ENCODE measurements at places on chromosomes 4 and X.

DNA sequence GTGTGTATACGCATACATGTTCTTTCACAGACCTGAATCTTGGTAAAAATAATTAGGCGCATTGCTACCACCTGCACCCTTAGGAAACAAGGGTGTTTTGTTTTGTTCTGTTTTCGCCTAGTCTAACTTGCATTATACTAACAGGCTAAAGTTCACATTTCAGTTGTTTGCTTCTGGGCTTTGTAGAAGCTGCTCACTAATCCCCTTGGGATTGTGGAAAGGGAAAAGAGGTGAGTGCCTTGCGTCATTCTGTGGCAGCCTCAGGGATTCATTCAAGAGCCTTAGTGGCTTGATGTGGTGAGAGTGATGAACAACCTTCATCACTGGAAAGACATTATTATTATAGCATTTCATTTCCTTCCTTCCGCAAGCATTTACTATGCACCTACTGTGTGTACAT lies 331.1 kb downstream of the ADGRL3 start:
- DNase-seq, result no peak

DNA sequence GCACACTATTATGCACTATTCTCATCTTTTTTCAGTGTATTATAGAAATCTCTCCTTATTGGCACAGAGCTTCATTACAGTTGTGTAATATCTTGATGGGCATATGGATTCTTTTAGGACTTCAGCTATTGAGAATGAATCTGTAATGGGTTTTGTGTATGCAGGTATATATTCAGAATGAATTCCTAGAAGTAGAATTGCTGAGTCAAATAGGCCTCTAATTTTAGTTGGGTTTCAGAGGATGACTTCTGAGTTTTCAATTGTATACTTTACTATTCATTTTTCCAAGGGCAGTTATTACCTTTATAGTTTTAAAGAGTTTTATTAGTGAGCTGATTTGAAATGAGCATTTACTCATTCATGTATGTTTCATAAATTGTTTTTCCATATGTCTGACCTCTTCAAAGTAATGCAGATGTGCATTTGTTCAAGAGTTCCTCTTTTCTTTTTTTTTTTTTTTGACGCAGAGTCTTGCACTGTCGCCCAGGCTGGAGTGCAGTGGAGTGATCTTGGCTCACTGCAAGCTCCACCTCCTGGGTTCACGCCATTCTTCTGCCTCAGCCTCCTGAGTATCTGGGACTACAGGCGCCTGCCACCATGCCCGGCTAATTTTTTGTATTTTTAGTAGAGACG lies 19.5 kb downstream of the CASP6 start:
- DNase-seq, result no peak

GRCh38 chr4:22514481-22514880 lies 1.4 kb downstream of the ADGRA3 start:
- no peak for DNase-seq

DNA sequence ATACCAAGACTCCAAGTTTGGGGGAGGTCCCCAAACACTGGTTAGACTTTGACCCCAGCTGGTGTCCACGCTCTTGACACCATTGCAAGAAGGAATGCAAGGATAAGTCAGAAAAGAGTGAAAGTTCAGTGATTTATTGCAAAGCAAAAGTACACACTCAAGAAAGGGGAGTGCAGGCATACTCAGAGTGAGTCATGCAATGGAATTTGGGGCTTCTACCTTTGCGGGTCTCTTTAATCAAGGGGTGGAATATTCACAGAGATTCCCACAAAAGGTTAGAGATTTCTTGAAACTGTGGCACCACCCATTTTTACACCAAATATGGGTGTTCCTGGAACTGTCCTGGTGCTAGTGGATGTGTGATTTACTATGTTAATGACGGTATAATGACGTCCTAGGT lies 5.2 kb upstream of the SMIM10L2A start:
- no peak for DNase-seq

DNA sequence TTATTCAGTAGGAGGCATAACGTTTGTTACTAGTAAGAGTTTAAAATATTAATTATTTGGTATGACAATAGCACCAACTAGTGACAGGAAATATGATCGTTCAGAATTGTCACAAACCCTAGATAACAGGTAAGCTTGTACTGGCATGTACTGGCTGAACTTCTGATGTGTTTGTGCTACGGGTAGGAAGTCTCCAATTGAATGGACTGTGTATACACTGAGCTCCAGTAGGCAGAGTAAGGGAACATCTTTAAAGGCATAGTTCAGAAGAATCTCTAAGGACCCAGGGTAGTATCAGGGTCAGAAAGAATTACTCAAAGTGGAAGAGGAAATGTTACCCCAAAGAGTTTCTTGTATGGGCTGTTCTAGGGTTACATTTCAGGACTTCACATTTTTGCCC lies 230.4 kb downstream of the EDA2R start:
- DNase-seq, result no peak

DNA sequence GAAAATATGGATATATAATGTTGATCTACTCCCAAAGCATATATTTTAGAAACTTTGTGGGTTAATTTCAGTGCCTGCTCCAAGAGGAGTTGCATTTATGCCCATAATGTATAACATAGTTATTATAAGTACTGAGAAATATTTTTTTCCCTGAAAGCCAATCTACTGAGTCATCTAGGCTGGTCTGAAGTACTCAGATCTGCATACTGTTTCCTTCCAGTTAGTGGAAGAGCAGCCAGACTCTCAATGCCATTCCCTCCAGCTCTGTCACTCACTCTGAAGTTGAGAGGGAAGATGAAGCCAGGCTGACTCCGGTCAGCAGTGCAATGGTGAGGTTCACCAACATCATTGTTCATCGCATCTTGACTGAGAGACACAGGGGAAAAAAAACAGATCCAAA lies 505.1 kb downstream of the PPARGC1A start:
- DNase-seq, result no peak

GRCh38 chrX:24643116-24643515 lies 4.0 kb downstream of the PCYT1B start:
- no peak for DNase-seq

DNA sequence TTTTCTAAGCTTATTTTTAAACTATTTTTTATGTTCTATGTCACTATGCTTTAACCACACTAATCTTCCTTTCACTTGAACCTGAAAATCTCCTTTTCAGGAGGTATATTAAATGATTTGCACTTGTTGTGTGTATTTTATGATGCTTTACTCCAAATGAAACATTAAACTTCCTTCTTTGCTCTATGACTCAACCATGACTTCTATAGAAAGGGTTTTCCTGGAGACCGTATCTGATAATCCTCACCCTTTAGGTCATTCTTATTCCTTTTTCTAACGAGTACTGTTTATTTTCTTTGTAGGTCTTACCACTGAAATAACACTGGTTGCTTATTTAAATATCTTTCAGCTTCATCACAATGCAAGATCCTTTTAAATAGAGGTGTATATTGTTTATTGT lies 1163.2 kb downstream of the PCDH18 start:
- DNase-seq, result no peak

- DNase-seq, result no peak
Measured at GRCh38 chr4:48341776-48342605, 662 bp downstream of the SLAIN2 start.

DNA sequence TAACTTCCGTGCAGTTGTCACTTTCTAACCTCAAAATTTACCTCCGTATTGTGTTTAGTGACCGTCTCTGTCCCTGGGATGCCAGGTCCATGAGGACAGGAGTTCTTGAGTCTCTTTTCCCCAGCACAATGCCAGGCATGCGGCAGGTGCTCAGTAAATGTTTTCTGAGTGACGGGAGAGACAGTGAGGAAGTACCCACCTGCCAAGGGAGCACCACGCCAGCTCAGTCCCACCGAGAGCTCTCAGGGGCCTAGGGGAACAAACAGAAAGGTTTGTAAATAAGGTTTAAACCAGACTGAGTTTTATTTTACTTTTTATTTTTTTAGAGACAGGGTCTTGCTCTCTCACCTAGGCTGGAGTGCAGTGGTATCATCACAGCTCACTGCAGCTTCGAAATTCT lies 81.5 kb upstream of the NKX1-1 start:
- no peak for DNase-seq

DNA sequence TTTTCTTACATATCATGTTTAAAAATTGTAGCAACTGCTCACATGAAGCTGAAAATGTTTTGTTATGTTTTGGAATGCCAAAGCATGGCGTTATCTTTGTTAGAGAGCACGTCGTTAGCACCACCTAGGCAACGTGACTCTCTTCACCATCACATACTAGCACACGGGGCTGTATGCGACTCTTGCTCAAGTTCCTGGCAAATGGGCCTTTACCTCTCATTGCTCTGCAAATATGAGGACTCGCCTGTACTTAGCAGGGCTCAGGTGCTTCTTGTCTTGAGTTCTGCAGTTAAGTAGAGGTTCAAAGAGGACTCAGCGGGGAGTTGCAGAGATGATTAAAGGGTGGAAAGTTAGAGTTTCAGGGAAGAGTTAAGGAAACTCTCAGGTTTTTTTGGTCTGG lies 59.4 kb downstream of the CLCN4 start:
- no peak for DNase-seq

DNA sequence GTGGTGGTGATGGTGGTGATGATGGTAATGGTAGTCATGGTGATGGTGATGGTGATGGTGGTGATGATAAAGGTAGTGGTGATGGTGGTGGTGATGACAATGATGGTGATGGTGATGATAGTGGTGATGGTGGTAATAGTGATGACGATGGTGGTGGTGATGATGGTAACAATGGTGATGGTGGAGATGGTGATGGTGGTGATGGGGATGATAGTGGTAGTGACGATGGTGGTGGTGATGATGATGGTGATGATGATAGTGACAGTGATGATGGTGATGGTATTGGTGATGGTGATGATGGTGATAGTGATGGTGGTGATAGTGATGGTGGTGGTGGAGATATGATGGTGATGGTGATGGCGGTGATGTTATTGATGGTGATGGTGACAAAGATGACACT lies 108.4 kb upstream of the NKX1-1 start:
- DNase-seq, result no peak

DNA sequence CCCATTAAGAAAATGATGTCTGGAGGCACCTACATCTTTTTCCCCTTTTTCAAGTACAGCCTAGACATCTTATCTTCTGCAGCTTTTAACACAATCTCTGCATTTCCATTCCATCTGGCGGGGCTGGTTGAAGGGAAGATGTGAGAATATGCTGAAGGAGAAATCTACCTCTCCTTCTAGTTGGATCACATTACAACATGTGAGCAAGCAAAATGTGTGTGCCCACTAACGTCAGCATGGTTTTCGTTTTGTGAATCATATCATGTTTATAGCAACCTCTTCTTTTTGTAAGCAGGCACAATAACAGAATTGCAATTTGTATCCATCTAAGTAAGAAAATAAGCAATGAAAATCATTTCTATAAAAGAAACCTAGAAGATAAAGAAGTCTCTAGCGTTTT lies 28.9 kb upstream of the MID1 start:
- no peak for DNase-seq

GRCh38 chr4:114019276-114019968 lies 40.0 kb upstream of the ARSJ start:
- DNase-seq, result no peak

DNA sequence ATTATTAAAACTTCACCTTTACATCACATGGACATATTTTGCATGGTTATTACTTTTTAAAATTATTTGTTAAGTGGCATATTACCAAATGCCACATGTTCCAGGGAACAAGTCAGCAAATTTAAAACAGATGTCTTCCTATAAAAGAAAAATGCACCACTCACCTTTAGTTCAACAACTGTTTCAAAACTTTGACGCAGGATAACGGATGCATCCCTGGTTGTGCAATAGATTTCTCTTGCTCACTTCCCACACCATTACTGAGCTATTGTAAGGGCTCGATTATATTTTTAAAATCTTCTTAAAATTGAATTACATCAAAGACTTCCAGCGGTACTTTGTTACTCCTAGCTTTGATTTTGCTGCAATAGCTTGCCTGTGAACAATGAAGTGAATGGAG lies 93.0 kb upstream of the ARHGAP24 start:
- DNase-seq, result no peak
